ENCODE measurements at places on chromosomes 6 and 20.
A peak's percentile ranks its signal among the peaks of the same experiment; 100 is the strongest.

GRCh38 chr6:111804627-111805235, 68.5 kb downstream of the FYN start:
- DNase-seq = no peak

DNA sequence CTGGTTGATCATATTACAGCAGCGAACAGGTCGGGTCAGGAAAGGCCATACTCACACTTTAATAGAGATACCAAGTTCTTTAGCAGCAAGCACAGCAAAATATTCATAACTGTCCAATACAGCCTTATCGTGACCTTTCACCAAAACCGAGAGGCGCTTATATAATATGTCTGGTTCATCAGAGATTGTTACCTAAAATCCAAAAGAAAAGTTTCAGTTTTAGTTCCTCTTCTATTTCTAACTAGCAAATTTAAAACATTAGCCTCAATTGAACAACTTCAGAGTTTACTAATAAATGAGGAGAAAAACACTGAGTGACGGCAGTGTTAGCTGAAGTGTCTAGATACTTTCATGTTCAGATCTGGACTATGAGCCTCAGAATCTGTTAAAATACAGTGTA, 5.9 kb downstream of the MRPS10 start:
- DNase-seq = no peak

- DNase-seq = no peak
These were observed 70.1 kb upstream of the RPS6KA2 start for GRCh38 chr6:166697113-166697512.

- no peak for DNase-seq
These were observed 11.4 kb downstream of the MRPL14 start for GRCh38 chr6:44115866-44116265.

DNA sequence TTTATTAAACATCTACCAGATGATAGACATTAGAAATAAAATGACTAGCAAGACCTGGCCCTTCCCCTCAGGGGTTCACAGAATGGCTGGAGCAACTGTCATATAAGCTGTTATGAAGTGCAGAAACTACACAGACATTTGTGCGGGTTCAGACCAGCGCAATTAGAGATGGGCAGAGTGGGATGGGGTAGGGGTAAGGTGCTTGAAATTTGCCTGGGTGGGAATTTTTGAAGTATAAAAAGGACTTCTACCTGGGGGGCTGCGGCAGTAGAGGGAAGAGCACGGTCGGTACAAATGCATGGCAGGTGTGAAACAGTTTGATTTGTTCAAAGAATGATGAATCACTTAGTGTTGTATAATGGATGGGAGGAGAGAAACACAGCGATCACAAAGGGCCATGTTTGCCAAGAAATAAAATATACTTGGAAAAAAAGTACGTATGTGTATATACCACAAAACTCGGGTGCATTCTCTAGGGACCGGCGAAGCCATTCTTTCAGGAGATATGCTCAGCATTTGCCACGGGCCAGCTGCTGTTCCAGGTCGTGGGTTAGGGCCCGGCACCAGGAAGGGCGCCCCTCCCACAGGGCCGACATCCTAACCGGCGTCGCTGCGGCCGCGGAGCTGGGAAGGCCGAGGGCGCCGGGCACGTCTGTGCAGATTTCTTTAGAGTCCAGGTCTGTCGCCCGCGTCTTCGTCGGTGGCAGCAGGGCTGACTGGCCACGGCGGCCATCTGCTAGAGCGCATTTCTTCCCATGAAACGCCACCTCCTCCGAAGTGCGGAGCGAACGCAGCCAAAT, 809 bp upstream of the NOL7 start:
- no peak for DNase-seq

- DNase-seq = no peak
These were observed 180.9 kb downstream of the SAMD5 start for GRCh38 chr6:147689398-147689797.

- DNase-seq = peak; percentile 68
These were observed 815 bp downstream of the UTRN start for GRCh38 chr6:144285798-144286502.

DNA sequence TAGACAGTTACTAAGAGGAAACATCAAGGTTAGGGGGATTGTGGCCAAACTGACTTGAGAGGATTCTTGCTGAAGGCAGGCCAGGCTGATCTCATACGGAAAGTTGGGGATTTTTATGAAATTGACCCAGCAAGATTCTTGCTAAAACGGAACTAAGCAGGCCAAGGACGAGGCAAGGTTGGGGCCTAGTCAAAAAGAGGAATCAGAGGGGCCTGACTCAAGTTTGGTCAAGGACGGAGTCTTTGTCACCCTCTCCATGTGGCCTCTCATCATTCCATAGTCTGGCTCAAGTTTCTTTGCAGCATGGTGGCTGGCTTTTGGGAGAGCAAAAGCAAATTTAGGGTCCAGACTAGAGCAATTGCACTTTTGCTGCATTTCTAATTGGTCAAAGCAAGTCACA, 7.9 kb upstream of the HECA start:
- DNase-seq = no peak

DNA sequence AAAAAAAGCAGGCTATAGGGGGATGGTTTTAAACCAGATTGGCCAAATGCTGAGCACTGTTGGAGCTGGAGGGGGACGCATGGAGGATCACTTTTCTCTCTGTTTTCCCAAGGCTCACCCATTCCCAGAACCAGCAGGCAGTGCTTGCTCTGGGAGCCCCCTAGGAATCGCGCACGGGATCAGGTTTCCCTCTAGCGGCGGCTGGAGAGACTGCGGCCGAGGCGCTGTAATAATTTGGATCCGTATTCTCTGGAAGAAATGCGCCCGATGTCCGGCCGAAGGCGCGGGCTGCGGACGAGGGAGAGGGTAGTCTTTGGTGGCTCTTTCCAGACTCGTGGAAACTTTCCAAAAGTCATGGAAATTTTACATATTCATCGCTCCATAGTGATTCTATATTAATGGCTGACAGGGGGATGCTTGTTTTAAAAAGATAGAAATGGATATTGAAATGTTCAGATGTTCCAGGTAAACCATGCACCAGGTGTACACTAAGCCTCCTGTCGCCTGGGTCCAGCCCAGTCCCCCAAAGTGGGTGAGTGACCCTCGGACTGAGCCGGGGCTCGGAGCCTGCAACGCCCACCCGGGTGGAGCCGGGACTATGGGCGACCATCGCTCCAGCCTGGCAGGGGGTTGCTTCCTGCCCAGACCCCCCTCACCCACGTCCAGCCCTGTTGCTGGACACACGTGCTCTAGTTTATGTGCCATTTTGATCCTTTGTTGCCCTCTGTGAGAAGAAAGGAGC, 78.7 kb upstream of the PHACTR3 start:
- DNase-seq = peak; percentile 66

DNA sequence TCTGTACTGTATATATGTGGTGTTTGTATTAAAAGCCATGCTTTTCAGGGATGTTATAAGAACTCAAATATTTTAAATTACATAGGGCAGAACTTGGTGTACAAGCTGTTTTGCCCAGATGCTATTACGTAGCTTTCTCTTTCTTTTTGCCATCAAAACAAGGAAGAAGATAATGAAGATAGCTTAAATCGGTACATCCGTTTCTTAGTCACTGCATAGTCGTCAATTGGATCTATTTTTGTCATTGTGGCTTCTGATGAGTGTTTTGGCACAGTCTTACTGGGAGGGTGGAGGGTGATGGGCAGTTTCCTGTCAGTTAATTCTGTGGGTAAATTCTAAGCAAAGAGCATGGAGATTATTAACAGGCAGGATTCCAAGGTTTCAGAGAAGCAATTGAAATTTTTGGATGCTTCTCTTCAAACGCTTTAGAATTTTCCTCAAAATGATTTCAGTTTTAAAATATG, 649.1 kb upstream of the GJE1 start:
- no peak for DNase-seq

GRCh38 chr20:13085275-13085674, 76.5 kb downstream of the SPTLC3 start:
- no peak for DNase-seq

DNA sequence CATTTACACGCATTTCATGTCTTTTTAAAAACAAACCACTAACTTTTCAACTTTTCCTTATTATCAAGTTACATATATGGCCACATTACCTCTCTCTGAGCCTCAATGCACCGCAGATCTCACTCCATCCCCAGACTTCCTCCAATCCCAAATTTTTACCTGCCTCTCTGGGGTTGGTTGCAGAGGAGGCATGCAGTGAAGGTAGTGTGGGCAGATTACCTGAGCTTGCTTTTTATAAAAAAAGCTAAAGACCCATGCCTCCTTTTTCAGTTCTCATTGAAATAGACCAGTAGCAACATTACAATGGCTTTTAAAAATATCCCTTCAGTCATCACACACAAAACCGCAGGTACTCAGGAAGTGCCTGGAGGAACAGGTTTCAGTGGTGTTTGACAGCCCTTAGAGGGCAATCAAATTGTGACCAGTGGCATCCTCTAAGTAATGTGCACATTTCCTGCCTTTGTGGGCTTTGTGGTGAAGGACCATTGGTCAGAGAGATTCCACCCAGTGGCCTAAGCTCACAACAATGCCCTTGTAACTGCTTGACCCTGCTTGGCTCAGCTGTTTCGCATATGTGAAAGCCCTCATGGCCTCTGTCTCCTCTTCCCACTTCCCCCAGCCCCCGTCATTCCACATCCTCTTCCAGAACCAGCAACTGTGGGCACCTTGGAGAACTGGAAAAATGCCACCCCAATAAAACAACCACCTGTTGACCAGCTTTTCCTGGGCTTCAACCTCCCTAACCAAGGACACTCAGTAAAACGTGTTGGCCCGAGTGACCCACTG, 30.2 kb upstream of the IL17A start:
- DNase-seq = no peak

- peak; percentile 49 for DNase-seq
These were observed 195.5 kb downstream of the JARID2 start for GRCh38 chr6:15441215-15441868.

DNA sequence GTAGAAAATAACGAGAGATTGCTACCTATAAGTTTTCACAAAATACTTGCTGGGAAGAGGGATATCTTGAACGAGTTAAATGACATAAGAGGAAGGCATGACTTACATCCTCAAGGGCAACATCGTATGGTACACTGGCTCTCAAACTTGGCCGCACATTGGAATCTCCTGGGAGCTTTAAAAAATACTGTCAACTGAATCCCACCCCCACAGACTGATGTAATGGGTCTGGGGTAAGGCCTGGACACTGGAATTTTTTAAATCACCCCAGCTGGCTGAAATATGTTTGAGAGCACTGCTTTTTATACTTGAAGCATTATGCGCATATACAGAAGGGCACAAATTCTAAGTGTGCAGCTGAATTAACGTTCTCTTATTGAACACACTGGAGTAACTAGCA, 8.0 kb upstream of the TSHZ2 start:
- DNase-seq = no peak

DNA sequence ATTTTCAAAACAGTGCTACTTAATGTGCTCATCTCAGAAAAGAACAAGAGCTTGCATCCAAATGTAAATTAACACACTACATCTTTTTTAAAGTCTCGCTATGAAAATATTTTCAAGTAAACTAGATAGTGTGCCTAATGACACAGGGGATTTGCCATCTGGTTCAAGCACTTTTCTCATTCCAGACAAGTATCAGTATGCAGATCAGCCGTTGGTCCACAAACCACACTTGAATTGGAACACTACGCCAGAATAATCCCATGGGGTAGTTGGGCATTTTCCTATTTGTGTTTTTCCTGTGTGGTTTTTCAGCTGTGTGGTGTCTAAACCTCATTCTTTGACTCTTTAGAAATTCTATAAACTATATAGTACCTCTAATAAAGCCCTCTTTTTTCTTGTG, 256.2 kb downstream of the EPHA7 start:
- DNase-seq = no peak

- DNase-seq = no peak
These were observed 1.2 kb downstream of the CDH4 start for GRCh38 chr20:61253264-61253639.

DNA sequence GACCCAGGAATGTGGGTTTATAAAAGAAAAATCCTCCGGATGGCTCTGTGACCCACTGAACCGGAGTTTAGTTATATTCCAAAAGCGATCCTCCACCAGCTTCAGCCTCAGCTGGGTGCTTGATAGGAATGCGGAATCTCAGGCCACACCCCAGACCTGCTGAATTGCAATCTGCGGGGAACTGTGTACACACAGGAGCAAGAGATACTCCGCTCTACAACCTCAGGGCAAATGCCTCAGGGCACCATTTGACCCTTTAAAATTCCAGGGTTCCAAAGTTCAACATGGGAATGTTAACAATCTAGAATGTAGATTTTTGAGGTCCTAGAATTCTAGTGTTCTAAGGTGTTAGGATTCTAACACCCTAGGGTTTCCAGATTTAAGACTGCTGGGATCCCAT, 10.8 kb downstream of the BPIFA2 start:
- no peak for DNase-seq

- no peak for DNase-seq
These were observed 65.6 kb upstream of the PHACTR2 start for GRCh38 chr6:143612186-143612585.

DNA sequence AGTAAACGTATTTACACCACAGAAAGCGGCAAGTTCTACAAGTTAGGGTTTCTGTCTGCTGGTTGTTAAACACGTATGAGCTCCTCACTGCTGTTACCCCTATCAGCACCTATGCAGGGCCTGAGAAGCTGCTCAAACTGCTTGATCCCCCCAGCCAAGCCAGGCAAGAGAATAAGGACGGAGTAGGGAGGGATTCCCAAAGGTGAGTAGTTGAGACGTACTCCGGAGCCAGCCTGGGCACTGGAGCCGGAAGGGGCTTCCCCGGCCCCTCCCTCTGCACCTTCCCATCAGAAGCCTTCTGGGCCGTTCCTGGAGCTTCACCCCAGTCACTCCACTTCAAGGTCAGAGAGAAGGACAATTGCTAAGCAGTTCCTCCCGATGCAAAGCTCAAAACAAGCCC, 58.0 kb downstream of the RIPOR3 start:
- DNase-seq = no peak

- DNase-seq = no peak
These were observed 81.6 kb upstream of the PREP start for GRCh38 chr6:105484238-105485161.

GRCh38 chr6:36514554-36515456, 32.5 kb downstream of the STK38 start:
- DNase-seq = no peak

DNA sequence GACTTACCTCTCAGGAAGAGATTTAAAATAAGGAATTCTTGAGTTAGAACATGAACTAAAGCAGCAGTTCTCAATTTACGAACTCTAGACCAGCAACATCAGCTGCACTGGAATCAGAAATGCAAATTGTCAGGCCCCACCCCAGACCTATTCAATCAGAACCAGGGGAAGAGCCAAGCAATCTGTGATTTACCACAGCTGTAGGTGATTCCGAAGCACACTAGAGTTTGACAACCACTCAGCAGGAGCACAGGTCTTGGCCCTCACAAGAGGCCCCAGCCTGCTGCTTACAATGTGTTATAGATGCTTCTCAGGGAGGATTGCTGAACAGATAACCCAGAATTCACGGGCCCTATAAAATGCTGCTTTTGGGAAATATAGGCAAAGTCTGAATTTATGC, 279.2 kb downstream of the PTPRK start:
- DNase-seq = no peak

DNA sequence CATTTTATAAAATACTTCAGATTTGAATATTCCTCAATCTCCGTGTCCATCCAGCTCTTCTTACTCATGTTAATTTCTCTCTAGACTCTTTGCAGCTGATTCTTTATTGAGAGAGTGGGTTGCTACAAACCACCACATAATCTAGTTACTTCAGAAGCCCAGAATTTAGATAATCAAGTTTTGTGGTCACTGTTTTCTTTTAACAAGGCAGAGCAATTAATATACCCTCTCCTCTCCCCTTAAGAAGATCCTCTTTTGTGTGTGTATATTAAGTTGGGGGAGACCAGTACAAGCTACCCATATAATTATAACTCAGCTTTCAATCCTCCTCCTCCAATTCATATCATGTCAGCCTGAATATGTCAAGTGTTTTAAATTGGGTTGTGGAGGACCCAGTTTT, 95.1 kb downstream of the IRAK1BP1 start:
- DNase-seq = no peak

GRCh38 chr20:62580052-62580451, 62.3 kb upstream of the SLCO4A1 start:
- no peak for DNase-seq
